Activated T-helper 1 cell treated with Interleukin-2 at 50 U/mL for 16 hours (primary cell): ENCODE measurements at places on chromosomes 2 and 18.

DNA sequence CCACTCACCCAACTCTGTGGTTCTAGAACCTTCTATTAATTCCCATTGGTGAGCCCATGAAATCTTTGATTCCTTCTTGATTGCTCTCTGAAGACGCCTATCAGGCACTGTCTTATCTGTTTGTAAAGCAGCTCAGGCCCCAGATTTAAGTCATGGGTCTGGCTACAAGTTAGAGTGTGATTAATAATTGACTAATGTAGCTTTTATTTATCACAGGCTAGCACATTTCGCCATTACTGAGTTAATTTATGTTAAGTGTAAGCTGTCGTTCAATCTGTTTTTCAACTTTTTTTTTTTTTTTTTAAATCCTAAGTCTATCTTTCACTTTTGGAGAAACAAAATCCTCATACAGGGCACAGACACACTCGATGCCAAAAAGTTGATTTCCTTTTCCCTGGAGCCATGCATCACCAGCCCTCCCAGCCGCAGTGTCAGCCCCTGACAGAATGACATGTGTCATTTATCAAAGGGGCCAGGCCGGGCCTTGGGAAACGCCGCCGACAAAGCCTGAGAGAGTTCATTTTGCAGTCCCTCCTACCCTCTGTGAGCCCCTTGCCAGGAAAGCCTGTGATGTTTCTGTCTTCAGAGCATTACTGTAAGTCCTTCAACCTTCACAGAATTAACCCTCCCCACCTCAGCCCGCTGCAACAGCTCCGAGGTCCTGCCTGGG lies 15.8 kb downstream of the TSHZ1 start:
- no peak for DNase-seq

DNA sequence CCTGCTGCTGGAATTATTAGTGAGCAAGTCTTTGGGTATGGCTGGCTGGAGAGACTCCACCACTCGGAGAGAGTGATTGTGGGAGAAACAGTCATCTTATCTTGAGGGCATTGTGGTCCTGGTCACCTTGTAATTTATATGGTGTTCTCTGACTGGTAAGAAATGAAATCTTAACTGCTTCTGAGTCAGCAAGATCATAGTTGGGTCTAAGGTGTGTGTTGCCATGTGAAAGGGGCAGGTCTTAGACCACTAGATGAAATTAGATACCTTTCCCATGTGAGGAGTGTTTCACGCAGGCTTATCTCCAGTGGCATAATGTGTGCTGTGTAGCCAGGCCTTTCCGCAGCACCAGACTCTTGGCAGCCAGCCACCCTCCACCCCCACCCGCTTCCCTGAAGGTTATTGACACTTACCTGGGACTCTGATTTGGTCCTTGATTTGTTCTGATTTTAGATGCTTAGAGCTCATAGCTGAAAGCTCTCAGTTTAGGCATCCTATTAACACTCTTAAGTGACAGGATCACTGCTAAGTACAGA lies 7.7 kb downstream of the MAPRE3 start:
- DNase-seq, result no peak

DNA sequence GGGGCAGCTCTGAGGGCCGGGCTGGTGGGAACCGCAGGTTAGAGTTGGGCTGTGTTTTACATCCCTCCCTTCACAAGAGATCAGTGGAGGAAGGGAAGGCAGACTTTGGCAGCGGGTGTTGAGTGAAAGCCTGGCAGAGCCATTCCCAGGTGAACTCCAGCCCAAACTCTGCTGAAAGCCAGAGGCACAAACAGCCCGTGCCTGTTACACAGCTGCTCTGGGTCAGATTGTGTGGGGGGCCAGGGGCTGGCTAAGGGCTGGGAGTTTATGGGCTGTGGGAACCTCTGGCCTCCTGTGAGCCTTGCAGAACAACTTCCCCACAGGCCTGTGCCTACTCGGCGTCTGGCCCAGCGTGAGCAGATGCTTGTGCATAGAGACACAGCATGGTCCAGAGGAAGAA lies 286.8 kb downstream of the CLIP4 start:
- no peak for DNase-seq

DNA sequence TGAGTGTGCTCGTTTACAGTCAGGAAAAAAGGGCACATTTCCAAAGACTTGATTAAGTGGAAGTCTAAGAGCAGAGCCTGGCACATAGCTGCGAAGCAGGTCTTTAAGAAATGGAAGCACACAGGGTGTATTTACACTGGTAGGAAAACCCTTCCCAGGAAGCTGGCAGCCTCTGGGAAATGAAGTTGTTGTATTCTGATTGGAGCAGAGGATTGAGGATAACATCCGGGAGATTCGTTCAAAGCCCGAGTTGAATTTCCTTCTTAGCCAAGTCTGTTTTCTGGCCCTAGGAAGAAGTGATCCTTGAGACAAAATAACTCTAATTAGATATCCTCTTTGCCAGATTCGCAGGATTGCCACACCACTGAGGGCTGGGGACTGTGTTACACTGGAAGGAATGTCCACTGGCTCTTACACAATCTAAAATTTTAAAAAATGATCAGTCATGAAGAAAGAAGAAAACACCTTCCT lies 75.9 kb downstream of the ITGB1BP1 start:
- DNase-seq, result no peak

- DNase-seq, result no peak
Measured at GRCh38 chr2:190320696-190321095, 1.1 kb upstream of the HIBCH start.

GRCh38 chr2:218883491-218884490 lies 3.1 kb downstream of the WNT10A start:
- DNase-seq, result no peak

DNA sequence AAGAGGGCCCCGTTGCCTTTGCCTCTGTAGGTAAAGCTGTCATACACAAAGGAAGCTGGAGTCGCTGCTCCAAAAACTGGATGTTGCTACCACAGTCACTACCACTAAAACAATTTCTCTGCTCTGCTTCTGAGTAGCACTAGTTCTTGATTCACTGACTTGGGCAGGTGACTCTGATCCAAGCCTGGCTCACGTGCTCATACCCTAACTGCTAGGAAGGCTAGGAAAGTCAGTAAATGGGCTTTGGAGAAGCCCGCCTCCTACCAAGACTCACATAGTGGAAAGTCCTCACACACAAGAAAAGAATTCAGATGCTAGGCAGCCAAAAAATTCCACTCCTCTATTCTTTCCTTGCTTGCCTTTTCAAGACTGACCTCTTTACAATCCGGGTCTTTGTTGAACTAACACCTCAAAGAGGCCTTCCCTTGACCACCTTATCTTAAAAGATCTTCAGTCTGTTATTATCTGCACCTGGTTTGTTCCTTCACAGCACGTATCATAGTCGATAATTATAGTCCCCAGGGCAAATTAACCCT lies 11.4 kb upstream of the DYNC1I2 start:
- no peak for DNase-seq

GRCh38 chr2:211181626-211182025 lies 625.2 kb downstream of the CPS1 start:
- no peak for DNase-seq

DNA sequence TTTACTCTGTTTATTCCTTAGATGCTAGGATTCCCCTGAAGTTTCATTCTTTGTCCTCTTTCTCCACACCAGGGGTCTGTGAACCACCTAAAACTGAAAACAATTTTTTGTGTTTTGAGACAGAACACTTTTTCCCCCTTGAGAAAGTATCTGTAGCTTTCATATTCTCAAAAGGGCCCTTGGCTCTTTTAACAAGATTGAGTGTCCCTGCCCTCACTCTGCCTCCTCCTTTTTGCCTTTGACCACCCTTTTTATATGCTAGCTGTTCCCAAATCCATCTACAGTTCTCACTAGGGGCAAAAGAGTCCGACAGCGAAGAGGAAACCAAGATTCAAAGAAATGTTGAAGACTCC lies 883 bp upstream of the EHBP1 start:
- DNase-seq, result no peak

- DNase-seq, result no peak
Measured at GRCh38 chr2:70679259-70679658, 88.7 kb downstream of the ADD2 start.

- DNase-seq, result no peak
Measured at GRCh38 chr2:160679686-160680085, 186.1 kb upstream of the RBMS1 start.

DNA sequence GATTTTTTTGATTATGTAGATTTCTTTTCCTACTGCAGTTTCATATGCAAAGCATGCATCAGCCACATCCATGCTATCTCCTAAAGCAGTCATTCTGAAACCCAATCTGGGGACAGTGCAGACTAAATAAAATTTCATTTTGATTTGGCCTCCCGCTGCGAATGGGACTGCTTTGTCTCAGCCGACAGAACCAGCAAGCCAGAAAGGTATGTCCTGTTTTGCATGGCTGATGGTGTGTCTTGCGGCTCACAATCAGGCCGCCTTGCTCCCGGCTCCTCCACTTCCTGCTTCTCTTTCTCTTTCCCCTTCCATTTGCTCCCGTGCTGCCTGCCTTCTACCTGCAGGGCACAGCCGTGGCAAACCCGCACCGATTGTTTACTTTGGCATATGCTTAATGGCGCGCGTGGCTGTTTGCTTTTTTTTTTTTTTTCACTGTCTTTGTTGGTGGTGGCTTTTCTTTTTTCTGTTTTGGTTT lies 419.6 kb upstream of the POU3F3 start:
- DNase-seq, result no peak

GRCh38 chr2:96788442-96789244 lies 27.4 kb upstream of the CNNM3 start:
- no peak for DNase-seq

GRCh38 chr2:83253848-83254247 lies 1205.2 kb downstream of the SUCLG1 start:
- no peak for DNase-seq

GRCh38 chr2:46300406-46300832 lies 3.2 kb downstream of the EPAS1 start:
- DNase-seq, result no peak

DNA sequence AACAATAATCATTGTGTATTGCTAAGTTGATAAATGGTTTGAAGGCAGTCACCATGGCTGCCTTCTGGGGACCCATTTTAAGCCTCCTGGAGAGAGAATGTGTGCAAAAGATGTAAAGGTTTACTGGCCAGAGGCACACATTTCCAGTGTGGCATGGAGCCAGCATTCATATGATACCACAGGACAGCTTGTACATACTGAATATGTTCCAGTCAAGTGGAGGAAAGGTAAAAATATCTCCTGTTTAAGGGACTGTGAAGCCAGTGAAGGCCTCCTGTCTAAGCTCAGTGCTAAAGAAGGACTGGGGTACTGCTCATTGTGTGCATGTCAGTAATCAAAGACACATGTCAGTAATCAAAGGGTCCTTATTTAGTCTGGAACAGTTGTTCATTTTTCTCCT lies 119.2 kb downstream of the BABAM2 start:
- DNase-seq, result no peak

GRCh38 chr2:191352536-191352935 lies 107.3 kb downstream of the MYO1B start:
- no peak for DNase-seq

- DNase-seq, result no peak
Measured at GRCh38 chr18:39841482-39842365, 2113.3 kb upstream of the PIK3C3 start.

- DNase-seq, result no peak
Measured at GRCh38 chr2:208306291-208306690, 40.2 kb downstream of the PIKFYVE start.

GRCh38 chr2:222521099-222521498 lies 96.8 kb downstream of the SGPP2 start:
- DNase-seq, result no peak

DNA sequence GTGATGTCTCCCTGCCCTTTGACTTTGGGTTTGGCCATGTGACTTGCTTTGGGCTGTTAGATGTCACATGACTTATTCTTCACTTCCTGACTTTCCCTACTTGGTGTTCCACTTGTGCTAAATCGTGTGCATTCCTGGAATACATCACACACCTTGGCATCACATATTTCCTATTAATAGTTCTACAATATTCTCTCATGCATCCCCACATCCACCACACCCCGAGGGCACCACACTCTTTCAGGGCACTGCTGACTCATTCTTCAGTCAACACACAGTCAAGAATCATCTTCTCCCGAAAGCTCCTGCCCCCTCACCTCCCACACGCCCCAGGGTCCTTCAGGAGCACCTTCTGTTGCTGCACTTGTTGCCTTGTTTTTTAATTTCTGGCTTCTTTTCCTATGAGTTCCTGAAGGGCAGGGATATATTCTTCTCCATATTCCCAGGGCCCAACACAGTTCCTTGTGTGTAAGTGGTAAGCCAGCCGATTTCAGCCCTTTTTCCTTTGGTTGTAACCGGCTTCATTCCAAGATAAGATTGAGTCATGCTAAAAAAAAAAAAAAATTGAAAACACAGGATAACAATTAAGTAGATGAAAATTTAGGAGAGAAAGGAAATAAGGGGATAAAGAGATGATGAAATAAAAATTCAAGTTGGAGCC lies 341.4 kb downstream of the SLC4A3 start:
- no peak for DNase-seq

GRCh38 chr2:144629935-144630334 lies 110.0 kb upstream of the ZEB2 start:
- no peak for DNase-seq

- DNase-seq, result no peak
Measured at GRCh38 chr2:56204556-56204955, 20.8 kb downstream of the CCDC85A start.

GRCh38 chr2:207921606-207922005 lies 103.7 kb downstream of the PLEKHM3 start:
- no peak for DNase-seq

- no peak for DNase-seq
Measured at GRCh38 chr2:186641132-186641806, 51.4 kb downstream of the ITGAV start.

DNA sequence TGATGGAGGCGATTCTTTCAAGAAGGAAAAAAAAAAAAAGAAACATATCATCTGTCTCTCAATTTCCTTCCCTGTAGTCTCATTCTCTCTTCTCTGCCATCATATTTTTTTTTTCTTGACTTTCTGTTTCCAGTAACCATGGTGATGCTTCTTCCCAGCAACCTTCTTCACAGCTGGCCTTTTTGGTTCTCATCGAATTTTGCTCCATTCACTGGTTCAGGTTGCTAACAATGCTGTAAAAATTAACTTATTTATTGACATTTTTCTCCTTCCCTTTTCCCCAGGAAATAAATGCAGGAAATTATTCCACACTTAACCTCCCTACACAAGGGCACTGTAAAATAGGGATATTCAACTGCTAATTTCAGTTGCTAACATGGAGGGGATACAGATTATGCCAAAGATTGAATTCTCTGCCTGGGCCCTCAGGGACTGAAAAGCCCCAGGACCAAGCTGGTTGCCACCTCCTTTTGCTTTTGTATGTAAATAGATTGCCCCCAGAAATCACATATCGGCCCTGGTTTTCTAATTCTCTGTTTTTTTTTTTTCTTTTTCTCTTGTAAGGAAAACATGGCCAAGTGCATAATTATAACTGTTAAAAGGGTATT lies 154.7 kb downstream of the MAP2 start:
- no peak for DNase-seq

DNA sequence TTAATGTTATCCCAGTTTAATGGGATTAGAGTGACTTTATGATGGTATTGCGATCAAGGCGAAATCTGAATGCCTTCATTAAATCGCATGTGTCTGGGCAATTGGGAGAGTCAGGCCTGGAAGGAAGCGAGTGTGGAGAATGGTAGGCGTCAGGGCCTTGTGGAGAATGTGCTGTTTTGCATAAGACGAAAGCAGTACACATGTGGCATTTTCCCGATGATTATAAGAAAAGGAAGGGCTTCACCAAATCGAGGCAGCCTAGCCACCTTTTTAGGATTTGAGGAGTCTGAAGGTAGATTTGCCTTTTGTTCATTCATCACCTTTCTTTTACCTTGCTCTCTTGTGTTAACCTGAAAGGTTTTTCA lies 1.0 kb downstream of the ZNF532 start:
- DNase-seq, result no peak
